ENCODE measurements at places on chromosomes 2 and 18.

DNA sequence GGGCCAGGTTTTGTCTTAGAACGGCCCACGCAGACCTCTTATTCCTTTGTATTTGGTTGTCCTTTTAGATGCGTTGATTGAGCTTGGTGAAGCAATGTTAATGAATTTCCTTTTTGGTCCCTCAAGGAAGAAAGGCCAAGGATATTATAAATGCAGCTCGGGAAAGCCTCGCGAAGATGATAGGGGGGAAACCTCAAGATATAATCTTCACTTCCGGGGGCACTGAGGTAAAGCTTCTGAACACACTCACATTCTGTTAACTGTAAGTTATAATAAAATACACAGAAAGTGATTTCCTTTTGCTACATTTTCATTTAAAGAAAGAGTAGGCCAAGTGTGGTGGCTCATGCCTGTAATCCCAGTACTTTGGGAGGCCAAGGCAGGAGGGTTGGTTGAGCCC is 7.1 kb downstream of the SCLY start:
- DNase-seq, result no peak

DNA sequence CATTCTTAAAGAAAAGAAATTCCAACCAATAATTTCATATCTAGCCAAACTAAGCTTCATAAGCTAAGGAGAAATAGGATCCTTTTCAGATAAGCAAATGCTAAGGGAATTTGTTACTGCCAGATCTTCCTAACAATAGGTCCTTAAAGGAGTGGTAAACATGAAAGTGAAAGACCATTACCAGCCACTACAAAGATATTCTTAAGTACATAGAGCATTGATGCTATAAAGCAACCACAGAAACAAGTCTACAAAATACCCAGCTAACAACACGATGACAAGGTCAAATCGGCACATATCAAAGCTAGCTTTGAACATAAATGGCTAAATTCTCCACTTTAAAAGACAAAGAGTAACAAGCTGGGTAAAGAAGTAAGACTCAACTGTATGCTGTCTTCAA is 188.9 kb upstream of the RPRM start:
- no peak for DNase-seq

- DNase-seq, result no peak
Observed at GRCh38 chr2:191646163-191646902, 31.6 kb upstream of the NABP1 start.

- DNase-seq, result no peak
Observed at GRCh38 chr2:53584986-53585385, 182.6 kb upstream of the CHAC2 start.

- DNase-seq, result no peak
Observed at GRCh38 chr2:204931562-204931961, 386.3 kb downstream of the PARD3B start.

- no peak for DNase-seq
Observed at GRCh38 chr2:134791616-134792015, 46.8 kb upstream of the ACMSD start.

GRCh38 chr2:106053116-106053515 is 141.0 kb downstream of the UXS1 start:
- peak; percentile 26 for DNase-seq

DNA sequence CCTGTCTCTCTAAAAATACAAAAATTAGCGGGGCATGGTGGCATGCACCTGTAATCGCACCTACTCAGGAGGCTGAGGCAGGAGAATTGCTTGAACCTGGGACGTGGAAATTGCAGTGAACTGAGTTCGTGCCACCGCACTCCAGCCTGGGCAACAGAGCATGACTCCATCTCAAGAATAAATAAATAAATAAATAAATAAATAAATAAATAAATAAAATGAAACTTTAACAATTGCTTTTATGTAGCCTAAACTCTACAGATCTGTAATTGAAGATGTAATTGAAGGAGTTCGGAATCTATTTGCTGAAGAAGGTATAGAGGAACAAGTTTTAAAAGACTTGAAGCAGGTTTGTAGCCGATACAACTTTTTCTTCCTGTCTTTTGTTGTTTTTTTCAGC is 2.9 kb downstream of the GTF2A1L start:
- DNase-seq, result no peak

DNA sequence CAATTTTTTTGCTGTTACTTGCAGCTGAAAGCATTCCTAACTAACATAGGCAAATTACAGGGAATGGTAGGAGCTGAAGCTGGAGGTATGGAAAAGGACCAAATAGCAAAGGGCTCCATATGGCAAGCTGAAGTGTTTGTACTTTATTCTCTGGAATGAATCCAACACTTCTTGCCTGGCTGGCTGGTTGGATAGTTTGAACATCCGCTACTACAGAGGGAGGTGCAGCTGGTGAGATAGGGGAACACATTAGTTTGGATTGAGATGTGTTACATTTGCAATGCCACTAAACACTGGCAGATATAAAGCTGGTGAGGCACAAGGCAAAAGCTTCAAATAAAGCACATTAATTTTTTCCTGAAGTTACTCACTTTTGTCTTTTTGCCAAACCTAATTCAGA is 291.5 kb downstream of the SP3 start:
- no peak for DNase-seq

- no peak for DNase-seq
Observed at GRCh38 chr18:49071778-49072177, 121.0 kb upstream of the SMAD7 start.

DNA sequence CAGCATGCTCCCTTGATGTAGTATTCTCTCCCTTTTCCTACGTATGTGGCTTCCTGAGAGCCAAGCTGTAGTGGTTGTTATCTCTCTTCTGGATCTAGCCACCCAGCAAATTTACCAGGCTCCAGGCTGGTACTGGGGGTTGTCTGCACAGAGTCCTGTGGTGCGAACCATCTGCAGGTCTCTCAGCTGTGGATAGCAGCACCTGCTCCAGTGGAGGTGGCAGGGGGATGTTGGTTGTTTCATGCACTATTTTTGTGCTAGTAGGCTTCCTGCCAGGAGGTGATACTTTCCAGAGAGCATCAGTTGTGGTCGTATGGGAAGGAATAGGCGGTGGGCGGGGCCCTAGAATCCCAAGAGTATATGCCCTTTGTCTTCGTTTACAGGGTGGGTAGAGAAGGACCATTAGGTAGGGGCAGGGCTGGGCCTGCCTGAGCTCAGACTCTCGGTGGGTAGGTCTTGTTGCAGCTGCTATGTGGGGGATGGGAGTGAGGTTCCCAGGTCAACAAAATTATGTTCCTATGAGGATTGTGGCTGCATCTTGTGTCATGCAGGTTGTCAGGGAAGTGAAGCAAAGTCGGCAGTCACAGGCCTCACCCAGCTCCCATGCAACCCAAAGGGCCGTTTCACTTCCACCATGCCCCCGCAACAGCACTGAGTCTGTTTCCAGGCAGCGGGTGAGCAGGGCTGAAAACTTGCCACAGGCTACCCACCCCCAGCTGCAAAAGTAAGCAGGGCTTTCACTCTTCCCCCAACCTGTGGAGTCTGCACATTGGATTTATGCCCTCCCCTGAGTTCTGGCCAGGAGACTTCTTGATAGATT is 1139.5 kb downstream of the BCL11A start:
- DNase-seq, result no peak

- DNase-seq, result no peak
Observed at GRCh38 chr2:221205103-221205673, 366.9 kb downstream of the EPHA4 start.

DNA sequence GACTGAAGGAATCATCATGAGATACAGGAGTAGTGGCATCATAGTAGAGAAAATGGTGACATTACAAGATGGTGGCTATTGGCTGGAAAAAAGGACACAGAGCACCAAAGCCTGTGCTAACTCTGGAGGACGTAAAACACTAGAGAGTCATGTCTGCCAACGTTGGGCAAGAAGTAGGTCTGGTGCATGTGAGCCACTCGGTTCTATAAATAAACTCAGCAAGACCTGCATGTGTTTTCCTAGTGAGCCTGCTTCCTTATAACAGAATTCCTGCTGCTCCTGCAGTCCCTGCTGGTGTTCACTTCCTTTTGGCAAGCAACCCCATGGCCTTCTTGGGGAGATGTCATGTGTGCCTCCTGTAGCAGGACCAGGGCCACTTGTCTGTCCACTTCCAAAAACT is 325.2 kb downstream of the OSR1 start:
- no peak for DNase-seq

GRCh38 chr2:193267496-193268002 is 1072.8 kb upstream of the TMEFF2 start:
- DNase-seq, result no peak

GRCh38 chr18:35525795-35526494 is 28.2 kb upstream of the INO80C start:
- no peak for DNase-seq

DNA sequence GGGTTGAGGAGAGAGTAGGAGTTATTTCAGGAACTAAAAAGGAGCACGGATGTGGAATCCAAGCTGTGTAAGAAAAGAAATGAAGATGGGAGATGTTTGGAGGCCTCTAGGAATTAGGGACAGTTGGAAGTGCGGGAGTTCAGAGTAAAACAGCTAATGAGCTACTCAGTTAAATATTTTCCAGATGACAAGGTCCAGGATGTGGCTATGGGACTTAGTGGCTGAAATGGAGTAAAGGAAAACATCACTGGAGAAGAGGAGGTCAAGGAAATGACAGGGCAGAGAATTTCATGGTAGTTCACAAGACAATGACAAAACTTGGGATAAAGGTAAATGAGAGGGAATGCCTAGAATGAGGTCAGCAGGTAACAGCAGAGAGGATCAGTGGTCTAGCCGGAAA is 13.0 kb downstream of the GPR155 start:
- no peak for DNase-seq

- DNase-seq, result no peak
Observed at GRCh38 chr2:224882291-224883171, 159.7 kb downstream of the DOCK10 start.

- no peak for DNase-seq
Observed at GRCh38 chr2:102736110-102736409, 25.8 kb upstream of the TMEM182 start.

GRCh38 chr18:74702950-74703349 is 105.3 kb downstream of the ZNF407 start:
- DNase-seq, result no peak
